ENCODE measurements at places on chromosomes 13 and 19.

- no peak for DNase-seq
These were observed 23.8 kb downstream of the PRAM1 start for GRCh38 chr19:8478598-8478997.

DNA sequence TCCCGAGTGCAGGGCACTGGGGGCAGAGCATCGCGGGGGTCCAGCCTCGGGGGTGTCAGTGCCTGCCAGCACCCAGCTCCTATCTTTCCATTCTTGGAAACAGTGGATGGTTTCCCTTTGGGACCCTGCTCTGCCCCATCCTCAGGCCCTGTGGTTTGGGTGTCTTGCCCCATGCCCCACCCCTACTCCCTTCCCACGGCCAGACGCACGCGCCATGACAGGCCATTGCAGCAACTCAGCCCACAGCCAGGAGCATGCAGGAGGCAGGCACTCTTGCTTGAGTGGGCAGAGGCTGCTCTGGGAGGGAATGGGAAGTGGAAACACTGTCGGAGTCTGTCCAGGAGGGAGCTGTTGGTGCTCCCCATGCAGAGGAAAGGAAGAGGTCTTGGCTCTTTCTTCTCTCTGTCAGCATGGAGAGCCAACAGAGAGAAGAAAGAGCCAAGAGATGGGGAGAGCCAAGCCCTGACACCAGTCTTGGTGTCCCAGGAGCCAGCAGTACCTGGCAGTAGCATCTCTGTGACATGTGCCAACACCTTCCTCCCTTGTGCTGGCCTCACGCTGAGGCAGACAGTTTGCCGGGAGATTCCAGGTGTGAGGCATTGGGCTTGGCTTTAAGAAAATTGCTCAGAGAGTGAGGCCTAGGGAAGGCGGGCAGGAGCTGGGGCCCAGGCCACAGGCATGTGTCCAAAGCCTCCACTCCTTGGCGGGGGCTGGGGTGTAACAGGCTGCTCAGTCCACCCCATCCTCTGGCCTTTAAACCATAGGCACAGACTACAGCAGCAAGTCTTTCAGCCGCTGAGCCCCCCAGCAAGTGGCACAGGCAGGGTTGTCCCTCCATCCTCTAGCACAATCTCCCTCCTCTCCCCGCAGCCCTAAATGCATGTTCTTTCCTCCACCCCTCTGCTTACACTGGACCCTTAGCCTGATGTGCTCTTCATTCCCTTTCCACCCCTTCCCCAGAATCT, 86.7 kb upstream of the UQCRFS1 start:
- DNase-seq = no peak

GRCh38 chr13:54573186-54573585, 1544.6 kb downstream of the OLFM4 start:
- no peak for DNase-seq

- DNase-seq = no peak
These were observed 86.8 kb downstream of the SLC25A15 start for GRCh38 chr13:40876020-40876738.
